ENCODE measurements at places on chromosomes 6 and 20. TPM values are rescaled to one million over a fixed set of nuclear protein-coding genes. Genes with fewer than 3 reads are reported as not detected.

BMP5 gene
- not detected for total RNA-seq

FAM209B gene
- total RNA-seq, result 0.44 TPM

LY6G6C gene
- not detected for total RNA-seq

VWA7 gene
- 2.3 TPM for total RNA-seq

CDH4 gene
- not detected for total RNA-seq

UNC5CL gene
- 0.74 TPM for total RNA-seq

CD83 gene
- total RNA-seq, result 132 TPM

MAN1A1 gene
- 26.8 TPM for total RNA-seq

PLN gene
- total RNA-seq, result not detected
